ENCODE measurements at places on chromosomes 1 and 21.

GRCh38 chr1:109767637-109768334 is 4.1 kb upstream of the EPS8L3 start:
- DNase-seq: no peak

- no peak for DNase-seq
Measured at GRCh38 chr1:33753087-33753856, 110.6 kb upstream of the HMGB4 start.

GRCh38 chr1:207754974-207755700 is 3.3 kb downstream of the CD46 start:
- DNase-seq: no peak

DNA sequence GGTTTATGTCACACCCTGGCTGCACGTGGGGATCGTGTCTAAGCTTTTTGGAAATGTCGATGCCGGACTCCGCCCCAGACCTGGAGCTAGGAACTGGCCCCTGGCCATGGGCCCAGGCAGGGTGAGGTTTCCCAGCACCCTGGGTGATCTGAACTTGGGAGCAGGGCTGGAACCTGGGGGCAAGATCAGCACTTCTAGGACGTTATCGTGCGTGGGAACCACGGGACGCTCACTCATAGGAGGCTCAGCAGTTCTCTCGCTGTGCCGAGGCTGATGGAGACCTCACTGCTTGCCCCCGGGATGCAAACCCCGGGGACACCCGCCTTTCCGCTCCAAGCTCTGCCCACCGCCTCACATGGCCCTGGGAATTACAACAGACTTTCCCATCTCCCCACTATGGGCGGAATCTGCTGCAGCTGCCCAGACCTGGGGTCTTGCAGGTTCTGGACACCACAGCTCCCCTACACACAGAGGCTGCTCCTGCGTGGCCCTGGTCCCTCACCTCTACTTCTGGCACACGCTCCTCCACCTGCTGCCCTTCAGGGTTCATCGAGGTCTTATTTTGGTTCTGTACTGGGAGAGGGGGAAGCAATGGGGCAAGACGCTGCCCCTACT is 35.9 kb downstream of the COL18A1 start:
- DNase-seq: no peak

GRCh38 chr1:33903210-33903589 is 39.3 kb downstream of the HMGB4 start:
- no peak for DNase-seq

DNA sequence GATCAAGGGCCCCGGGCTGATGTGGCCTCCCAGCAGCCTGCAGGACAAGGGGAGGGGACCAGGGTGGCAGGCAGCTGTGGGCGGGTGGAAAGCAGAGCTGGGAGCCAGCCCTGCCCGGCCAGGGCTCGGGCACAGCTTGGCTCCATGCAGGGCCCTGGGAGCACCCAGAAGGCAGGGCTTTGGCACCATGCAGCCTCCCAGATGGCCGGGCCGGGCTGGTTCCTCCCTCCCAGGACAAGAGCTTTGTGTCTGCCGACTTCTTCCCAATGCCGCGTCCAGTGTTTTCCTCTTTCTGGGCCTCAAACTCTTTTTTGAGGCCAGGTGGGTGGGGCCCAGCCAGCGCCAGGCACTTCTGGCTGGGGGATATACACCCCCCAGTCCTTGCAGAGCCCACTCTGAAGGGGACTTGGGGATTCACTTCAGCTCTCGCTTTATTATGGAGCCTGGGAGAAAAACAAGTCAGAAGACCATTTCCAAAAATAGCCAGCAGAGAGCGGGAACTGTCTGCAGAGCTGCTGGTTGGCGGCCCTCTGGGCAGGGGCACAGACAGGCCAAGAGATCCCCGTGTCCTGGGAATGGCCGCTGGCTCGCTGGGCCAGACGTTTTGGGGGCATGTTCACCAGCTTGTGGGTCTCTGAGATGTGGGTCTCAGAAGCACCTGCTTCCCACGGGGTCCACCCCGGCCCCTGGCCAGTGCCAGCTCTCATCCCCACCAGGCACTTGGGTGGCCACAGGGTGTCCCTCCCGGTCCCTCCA is 103.8 kb upstream of the ARHGEF16 start:
- no peak for DNase-seq

DNA sequence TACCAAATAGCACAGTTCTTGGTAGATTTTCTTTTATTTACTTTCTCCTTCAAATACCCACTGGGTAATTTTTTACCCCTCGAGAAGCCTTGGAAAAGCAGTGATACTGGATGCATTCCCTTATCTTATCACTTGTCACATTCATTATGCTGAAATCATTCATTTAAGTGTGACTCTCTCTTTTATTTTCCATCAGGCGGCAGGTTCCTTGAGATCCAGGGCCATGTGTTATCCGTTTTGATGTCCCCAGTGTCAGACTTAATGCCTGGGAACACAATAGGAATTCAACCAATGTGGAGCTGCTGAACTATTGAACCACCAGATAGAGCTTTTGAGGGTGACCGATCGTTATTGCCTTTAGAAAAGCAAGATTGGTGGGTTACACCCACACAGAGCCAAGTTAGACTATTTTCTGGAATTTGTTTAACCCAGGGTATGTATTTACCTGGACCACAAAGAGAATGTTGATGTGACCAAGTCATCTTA is 51.5 kb upstream of the ATP5PO start:
- DNase-seq: no peak

GRCh38 chr1:187078321-187078720 is 249.6 kb downstream of the PLA2G4A start:
- no peak for DNase-seq

GRCh38 chr1:154958036-154958435 is 2.1 kb upstream of the PBXIP1 start:
- peak; percentile 57 for DNase-seq

GRCh38 chr1:193320270-193320669 is 133.9 kb upstream of the B3GALT2 start:
- no peak for DNase-seq

- no peak for DNase-seq
Measured at GRCh38 chr1:88401313-88401712, 282.8 kb upstream of the PKN2 start.

- DNase-seq: no peak
Measured at GRCh38 chr1:60916199-60916598, 166.2 kb upstream of the NFIA start.

DNA sequence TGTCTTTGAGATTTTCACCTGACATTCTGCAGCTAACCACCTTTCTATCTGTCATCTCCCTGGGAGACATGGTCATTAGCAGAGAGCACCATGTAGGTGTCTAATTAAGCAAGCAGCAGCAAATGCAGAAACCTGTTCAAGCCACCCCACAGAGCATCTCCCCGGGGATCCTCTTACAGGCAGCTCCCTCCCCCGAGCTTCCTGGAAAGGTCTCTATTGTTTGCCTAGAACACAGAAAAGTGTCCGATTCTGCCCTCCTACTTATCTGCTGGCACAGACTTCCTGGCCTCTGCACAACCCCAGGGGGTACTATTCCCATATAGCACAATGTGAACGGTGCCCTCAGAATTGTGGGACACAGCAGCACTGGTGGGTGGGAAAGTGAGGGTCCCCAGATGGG is 46.1 kb downstream of the PLEKHA6 start:
- DNase-seq: no peak

DNA sequence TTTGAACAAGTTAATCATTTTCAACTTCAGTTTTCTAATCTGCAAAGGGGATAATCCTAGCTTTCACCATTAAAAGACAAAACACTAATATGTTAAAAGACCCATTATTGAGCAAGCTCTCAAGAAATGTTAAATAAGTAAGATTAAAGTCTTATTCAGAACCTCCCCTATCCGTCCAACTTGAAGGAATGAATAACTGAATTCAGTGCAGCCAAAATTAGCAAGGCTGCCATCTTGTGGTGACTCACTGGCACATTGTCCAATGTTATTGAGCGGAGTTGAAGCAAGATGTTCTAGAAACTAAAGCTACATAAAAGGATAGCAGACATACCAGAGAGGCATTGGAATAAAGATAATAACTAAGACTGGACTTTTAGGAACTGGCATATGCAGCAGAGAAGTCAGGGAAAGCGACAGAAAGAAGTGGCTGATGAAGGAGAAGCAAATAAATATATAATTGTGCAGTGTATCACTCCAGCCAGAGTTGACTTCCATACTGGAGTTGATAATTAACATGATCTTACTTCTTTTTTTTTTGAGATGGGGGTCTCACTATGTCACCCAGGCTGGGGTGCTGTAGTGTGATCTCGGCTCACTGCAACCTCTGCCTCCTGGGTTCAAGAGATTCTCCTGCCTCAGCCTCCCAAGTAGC is 8.2 kb upstream of the CAP1 start:
- peak; percentile 70 for DNase-seq

DNA sequence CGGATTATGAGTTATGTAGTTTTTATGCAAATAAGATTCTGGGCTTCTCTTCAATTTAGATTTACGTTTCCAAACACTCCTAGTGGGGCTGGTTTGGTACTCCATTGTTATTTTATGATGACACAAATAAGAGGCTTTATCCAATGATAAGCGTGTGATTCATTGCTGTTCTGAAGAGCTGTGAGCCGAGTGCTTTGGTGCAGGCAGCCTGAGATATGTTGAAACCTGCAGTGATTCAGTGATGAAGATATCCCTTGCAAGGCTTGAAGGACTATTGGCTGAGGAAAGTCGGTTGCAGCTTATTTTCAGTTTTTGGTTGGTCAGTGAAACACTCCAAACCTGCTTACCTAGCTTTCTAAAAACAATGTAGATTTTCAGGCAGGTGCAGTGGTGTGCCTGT is 112.2 kb downstream of the RYR2 start:
- no peak for DNase-seq

- DNase-seq: no peak
Measured at GRCh38 chr1:119778886-119779560, 10.3 kb upstream of the HMGCS2 start.

DNA sequence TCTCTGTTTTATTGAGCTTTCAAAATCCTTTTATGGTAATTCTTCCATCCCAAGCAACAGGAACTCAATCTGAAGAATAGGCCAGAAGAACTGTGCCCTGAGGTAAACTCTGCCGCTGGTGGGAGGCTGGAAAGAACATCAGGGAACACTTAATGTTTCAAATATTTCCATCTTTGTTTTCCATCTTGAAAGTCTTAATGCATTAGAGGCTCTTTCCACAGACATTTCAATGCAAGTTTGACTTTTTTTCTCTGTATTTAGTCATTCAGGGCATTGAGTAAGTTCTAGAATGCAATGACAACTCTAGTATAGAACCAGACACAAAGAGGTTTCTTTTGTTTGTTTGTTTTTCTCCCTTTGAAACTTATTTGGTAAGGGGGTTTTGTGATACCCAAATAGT is 61.5 kb downstream of the KIAA0040 start:
- DNase-seq: no peak

DNA sequence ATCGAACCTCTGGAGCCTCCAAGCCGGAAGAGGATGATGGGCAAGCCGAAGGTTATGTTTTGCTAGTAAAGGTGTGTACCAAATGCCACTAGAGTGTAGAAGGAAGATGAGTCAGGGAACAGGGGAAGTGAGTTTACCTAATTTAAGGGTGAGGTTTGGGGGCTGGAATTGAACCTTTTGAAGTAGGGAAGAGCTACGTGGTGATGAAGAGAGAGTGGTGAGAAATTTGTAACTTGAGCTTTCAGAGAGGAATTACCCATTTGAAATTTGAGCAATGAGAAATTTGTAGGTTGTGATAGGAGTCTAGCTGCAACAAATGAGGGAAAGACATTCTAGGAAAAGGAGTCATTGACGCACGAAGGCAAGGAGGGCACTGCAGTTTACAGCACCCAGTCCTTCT is 70.0 kb upstream of the TENT5C start:
- DNase-seq: no peak

- DNase-seq: peak; percentile 62
Measured at GRCh38 chr1:59354709-59355337, 57.9 kb downstream of the FGGY start.

- DNase-seq: no peak
Measured at GRCh38 chr21:37467082-37467481, 100.5 kb downstream of the DYRK1A start.

- DNase-seq: no peak
Measured at GRCh38 chr1:208202333-208202995, 41.7 kb downstream of the PLXNA2 start.

- DNase-seq: peak; percentile 72
Measured at GRCh38 chr1:24541711-24542346, 14.1 kb upstream of the NCMAP start.

- no peak for DNase-seq
Measured at GRCh38 chr21:25170681-25171080, 436.6 kb downstream of the MRPL39 start.

DNA sequence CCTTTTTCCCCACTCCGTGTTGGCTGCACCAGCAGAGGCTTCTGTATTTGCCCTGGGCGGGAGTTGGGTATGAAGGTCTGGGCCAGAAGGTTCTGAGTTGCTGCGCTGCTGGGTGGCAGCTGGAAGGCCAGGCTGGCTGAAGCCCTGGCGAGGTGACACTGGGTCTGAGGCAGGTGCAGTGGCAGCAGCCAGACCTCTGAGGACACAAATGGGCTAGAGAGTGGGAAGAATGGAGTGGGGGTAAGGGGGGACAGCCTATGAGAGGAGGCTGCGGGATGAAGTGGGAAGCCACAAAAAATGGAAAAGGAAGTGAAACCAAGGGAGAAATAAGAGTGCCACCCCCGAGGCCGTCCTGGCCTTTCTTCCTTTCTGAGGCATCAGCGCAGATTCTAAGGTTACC is 53.2 kb downstream of the STX6 start:
- DNase-seq: peak; percentile 53

DNA sequence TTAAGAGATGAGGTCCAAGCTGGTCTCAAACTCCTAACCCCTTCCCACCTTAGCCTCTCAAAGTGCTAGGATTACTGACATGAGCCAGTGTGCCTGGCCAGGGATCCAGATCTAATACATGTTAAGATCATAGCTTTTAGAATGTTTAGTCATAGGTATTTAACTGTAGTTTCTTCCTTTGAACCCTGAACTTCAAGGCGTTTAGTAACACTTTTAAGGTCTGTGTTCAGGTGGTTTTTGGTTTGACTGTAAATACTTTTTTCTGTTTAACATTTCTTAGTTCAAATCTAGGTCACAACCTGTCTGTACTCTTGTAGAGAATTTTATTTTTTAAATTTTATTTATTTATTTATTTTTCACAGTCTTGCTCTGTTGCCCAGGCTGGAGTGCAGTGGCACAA is 28.1 kb downstream of the RAP1A start:
- no peak for DNase-seq

DNA sequence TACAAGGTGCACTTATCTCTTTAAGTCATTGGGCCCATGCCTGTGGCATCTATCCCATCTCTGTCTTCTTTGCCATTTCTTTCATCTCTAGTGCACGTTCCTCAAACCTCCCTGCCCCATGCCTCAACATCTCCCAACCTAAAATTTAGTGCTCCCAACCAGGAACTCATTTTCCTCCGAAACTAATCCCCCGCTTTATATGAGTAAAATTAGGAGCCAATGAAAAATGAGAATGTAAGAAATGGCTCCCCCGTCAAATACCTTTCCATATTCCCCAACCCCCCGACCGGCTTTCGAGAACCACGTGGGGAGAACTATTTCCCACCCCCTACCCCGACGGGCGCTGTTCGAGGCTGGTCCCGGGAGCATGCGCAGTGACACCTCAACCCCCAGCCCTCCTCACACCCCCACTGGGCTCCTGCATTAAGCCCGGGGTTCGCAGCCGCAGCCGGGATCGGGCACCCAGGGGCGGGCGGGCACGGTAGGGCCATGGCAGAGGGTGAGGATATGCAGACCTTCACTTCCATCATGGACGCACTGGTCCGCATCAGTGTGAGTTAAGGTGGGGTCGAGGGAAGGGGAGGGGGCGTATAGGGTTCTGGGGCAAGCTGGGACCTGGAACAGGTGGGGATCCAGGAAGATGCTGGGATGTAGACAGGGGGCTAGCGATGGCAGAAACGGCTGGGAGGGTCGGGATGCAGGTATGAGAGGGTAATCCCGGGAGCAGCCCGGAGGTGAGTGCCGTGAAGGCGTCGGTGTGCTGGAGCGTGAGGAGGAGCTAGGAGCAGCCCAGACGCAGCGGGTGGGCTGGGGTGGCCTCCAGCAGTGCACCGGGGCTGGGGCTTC is at the start of gene TRIM46:
Gene TRIM46, plus strand, starts transcription at position 372 of the 846 bp plus-strand sequence. Its CDS starts 118 bp downstream, at position 490.
- no peak for DNase-seq

Measured in suppressor macrophage treated with lipopolysaccharide for 1 hour (primary cell).